ENCODE measurements at places on chromosomes 4 and X.

- no peak for DNase-seq
Measured at GRCh38 chr4:4866124-4866865, 6.8 kb downstream of the MSX1 start.

- DNase-seq: no peak
Measured at GRCh38 chrX:109346491-109346890, 135.4 kb downstream of the GUCY2F start.

- no peak for DNase-seq
Measured at GRCh38 chr4:3805731-3806130, 39.5 kb downstream of the ADRA2C start.

DNA sequence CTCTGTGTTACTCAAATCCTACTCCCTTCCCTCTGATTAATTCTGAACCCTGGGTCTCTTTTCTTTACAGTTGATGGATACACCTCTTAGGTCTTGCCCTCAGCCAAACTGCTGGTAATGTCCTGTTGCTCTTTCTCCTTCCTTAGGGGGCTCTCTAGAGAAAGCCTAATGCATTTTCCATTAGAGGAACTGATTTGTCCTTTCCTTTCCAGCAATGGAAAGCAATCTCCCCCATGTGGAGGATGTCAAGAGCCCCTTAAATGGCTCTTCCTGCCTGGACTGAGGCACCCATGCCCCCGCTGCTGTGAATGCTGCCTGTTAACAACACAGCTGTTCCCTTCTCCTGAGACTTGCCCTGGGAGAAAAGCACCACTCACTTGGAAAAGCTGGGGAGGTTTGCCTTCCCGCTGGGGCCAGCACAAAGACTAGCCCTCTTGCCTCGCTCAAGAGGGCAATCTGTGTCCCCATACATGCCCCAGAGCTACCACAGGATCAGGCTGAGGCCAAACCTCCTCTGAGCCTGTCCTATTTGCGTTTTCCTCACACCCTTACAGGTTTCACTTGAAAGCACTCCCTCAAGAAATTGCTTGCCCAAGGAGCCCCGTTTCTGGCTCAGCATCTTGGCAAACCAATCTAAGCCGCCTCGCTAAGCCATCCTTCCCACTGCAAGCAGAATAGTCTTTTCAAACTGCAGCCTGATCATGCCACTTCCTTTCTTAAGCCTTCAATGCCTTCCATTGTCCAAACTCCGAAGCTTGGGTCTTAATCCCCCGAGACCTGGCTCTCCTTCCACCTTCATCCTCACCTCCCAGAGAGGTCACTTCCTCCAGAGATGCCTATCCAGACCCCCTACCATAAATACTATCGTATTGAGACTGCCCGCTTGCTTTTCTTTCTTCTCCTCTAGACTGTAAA, 23.2 kb upstream of the SMIM20 start:
- DNase-seq: no peak

- no peak for DNase-seq
Measured at GRCh38 chr4:167934216-167934615, 158.1 kb upstream of the ANXA10 start.

GRCh38 chr4:8400632-8401325, 39.7 kb downstream of the ACOX3 start:
- no peak for DNase-seq

DNA sequence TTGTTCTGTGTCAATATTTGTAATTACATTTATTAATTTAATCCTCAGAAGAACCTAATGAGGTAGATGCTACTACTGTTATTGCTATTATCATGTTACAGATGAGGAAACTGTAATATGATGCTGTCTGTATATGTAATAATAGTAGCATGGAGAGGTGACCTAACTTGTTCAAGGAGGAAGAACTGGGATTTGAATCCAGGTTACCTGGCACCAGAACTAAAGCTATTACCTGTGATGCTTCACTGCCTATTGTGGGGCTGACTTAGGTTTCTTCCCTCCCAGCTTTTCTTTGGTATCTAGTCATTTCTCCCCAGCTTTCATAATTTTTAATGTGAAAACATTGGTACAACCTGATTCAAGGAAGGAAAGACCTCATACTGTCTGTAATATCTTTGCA, 43.6 kb downstream of the RAPGEF2 start:
- no peak for DNase-seq

DNA sequence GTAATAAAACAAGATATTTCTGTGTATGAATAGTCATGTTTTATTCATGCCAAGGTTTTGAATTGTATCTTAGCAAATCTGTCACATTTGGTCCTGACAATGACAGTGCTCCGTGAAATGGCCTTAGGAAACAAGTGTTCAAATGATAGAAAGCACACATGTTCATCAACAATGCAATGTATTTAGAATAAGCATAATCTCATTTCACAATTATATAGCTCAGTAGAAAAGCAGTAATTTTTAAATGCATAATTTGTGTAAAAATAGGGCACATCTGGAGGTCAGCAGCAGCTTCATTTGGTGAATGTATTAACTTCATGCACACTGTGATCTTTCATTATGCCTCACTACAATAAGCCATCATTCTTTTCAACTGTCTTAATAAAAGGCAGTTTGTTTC, 380.4 kb downstream of the GPM6A start:
- DNase-seq: no peak

GRCh38 chr4:101777431-101777830, 13.1 kb upstream of the BANK1 start:
- DNase-seq: no peak

GRCh38 chr4:37623125-37623524, 63.1 kb downstream of the RELL1 start:
- DNase-seq: no peak

DNA sequence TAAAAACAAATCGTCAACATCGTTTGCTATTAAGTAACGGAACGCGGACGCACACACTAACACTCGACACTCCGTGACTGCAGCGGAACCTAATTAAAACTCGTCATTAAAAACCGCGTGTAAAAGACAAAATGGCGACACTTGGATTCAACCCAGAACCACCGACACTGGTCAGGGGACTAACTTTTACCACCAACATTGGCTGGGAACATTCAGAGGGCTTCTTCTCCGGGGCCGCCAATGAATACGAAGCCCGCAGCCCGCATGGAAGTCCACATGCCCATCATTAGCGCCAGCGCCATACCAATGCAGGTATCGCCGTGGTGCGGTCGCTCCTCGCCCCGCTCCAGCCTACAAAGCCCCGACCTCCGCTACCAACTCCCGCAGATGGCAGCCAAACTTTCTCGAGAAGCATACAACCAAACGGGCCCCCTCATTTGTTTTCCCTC, 498 bp downstream of the RBMX start:
- DNase-seq: peak; percentile 16

GRCh38 chr4:185394568-185395237, 1.0 kb downstream of the LRP2BP start:
- no peak for DNase-seq

DNA sequence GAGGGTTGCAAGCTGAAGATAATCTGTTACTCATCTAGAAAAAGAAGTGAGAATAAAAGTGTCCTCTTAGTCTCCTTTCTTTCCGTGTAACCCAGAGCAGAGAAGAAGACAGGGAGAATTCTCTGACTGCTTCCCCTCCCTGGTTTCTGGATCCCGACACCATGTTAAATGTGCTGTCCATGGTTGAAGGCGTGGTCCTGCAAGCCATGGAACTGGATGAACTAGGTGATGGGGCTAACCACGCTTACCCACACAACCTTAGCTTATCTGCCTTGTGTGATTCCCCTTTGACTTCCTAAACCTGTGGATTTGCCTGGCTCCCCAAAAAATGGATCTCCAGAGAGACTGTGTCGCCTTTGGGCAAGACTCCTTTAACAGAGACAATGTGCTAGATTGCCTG, 907.6 kb downstream of the FSTL5 start:
- DNase-seq: no peak

- no peak for DNase-seq
Measured at GRCh38 chr4:7383266-7383665, 51.5 kb downstream of the PSAPL1 start.

DNA sequence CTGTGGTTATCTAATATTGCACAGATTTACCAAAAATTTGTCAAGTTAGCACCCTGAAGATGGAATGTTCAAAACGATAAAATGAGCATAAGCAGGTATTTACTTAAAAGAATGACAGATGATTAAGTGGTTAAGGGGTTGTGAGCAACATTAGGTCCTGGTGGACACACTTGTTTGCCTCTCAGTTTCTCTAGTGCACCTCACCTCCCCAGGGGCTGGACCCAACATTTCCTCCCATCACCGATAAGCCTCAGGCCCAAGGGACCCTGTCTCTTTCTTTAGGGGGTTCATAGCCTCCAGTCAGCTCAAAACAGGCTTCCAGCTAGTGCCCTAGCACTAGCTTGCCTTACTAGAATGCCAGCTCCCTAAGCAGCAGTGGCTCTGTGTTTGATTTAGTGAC, 88.0 kb downstream of the ATP11C start:
- DNase-seq: no peak
